ENCODE measurements at places on chromosomes 16 and 17.

- DNase-seq = peak; percentile 69
These were observed 13.0 kb downstream of the SARM1 start for GRCh38 chr17:28384281-28385036.

DNA sequence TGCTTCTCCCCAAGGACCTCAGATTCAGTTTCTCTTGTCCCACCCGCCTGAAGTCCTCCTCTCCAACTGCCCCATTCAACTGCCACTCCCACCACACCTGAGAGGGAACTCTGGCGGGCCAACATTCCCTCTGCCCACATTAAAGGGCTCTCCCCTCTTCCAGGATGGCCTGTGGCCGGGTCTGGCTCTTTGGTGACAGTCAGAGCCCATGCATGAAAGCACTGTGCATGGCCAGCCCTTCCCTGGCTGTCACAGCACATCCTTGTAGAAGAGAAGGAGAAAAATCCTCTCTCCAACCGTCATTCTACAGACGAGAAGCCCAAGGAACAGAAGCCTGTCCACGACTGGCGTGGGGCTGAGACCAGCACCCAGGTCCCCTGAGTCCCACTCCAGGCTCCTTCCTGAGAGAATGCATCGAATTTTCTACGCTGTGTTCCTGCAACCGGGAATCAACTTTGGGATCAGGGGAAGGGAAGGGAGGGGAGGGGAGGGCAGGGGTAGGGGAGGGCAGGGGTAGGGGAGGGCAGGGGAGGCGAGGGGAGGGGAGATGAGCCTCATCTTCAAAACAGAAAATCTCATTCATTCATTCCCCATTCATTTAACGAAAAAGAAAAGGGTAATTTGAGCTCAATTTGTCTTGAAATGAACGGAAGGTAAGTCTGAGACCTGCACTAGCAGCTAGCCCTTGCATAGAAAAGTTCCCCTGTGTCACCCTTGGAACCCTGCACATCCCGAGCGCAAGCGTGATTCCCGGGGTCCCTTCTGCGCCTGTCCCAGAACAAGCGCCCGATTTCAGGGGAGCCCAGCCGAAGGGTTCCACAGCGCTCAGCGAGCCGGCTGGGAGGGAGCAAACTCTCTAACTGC lies at the start of gene ABCC12:
Gene ABCC12 (minus strand): TSS at position 68 of the 864 bp plus-strand sequence. CDS start 9,569 bp downstream, outside the sequence.
- no peak for DNase-seq

- no peak for DNase-seq
These were observed 355.0 kb downstream of the KIF2B start for GRCh38 chr17:54177606-54178308.

DNA sequence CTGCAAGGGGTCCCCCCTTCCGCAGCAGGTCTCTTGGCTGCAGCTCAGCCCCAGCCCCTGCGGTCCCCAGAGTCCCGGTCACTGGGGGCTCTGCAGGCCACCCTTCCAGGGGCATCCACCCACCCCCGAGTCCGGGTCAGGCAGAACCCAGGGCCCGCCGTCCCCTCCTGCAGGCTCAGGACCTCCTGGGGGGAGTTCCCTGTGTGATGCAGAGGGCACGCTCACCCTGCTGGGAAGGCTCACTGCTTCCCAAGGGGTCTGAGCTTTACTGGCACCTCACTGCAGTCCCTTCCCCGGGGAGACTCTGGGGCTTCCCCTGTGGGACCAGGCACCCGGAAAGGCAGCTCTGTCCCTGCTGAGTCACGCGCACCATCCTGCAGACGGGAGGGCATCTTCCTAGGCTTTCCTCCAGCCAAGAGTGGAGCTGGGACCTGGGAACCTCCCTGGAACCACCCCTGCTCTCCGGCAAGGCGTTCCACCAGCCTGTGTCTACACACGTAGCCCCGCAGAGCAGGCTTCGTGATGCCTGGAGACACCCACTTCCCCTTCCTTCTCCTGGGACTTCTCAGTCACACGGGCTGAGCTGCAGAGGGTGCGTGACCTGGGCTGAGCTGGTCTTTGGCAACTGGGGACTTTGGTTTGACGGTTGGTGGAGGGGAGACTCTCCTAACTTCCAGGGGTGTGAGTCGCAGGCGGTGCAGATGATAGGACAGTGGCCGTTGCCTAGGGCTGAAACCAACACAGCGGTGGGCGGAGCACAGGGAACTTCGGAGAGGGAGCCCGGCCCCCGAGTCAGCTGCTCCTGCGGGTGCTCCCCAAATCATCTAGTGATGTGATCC lies 23.4 kb downstream of the SLC25A10 start:
- no peak for DNase-seq

GRCh38 chr17:4261452-4261851 lies 2.3 kb downstream of the ANKFY1 start:
- DNase-seq = no peak

- DNase-seq = no peak
These were observed 97.6 kb upstream of the CBX4 start for GRCh38 chr17:79936641-79937381.

- DNase-seq = no peak
These were observed 406.5 kb downstream of the SHISA9 start for GRCh38 chr16:13307851-13308250.

- no peak for DNase-seq
These were observed 255.1 kb downstream of the SNX29 start for GRCh38 chr16:12231666-12232065.

DNA sequence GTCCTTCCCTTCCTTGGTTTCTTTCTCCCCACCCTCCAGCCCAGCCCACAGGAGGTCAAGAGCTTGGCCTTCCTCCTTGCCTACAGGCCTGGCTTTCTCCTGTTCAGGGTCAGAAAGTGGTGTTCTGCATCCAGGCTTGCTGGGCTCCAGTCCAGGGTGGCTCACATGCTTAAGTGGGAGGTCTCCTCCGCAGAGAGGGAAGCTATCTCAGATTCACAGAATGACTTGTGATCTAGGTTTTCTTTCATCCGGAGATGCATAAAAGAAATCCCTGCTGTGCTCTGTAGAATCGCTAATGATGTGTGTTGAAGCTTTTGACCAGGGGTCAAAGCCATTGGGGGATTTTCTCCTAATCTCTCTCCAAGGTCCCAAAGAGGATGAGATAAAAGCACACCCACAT lies 382.3 kb upstream of the EEF2KMT start:
- no peak for DNase-seq

GRCh38 chr16:87233928-87234327 lies 83.3 kb downstream of the C16orf95 start:
- no peak for DNase-seq

- no peak for DNase-seq
These were observed 21.7 kb upstream of the SP6 start for GRCh38 chr17:47872651-47873161.

DNA sequence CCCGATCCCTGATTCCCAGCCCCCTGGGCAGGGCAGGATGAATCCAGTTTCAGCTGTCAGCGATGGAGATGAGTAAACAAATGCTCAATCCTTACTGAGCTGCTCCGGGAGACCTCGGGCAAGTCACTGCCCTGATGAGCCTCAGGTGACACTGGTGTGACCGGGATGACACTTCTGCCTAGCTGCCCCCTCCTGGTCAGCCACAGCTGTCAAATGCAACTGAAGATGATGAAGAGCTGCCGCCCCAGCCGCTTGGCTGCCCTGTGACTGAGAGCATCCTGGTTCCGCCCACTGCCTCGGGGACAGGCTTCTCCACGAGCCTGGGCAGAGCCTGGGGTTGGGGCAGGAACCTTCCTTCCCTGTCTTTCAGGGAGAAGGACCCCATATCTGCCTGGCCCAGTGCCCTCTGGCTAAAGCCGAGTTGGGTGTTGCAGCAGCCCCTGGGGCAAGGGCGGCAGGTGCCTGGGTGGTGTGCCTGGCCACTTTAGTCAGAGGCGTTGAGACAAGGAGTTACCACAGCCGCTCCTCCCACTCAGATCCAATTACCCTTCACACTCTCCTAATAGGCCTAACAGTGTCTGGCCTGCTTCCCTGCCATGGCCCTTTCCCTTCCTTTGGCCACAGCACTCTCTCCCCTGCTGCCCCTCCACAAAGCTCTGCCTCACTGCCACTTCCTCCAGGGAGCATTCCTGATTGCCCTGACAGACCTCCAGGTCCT lies 5.5 kb downstream of the CCL17 start:
- DNase-seq = no peak

DNA sequence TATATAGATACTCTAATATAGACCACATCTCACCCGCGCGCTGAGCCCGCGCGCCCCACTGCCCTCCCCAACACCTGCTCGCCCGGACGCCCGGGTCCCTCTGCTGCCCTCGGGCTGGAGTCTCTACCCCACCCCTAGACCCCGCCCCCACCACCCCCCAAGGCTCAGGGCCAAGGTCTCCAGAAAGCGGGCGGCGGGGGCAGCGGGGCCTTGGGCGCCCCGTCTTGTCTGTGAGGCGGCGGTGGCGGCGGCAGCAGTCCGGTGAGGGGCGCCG lies 2.6 kb downstream of the HES7 start:
- DNase-seq = no peak

GRCh38 chr16:10601444-10602408 lies 21.3 kb upstream of the EMP2 start:
- no peak for DNase-seq

- no peak for DNase-seq
These were observed 101.3 kb upstream of the C17orf78 start for GRCh38 chr17:37274461-37274860.

GRCh38 chr16:22968931-22969330 lies 155.0 kb downstream of the HS3ST2 start:
- DNase-seq = no peak

GRCh38 chr17:76173474-76173873 lies 32.4 kb upstream of the FOXJ1 start:
- no peak for DNase-seq

GRCh38 chr17:48770954-48771353 lies 42.4 kb upstream of the HOXB13 start:
- DNase-seq = no peak

DNA sequence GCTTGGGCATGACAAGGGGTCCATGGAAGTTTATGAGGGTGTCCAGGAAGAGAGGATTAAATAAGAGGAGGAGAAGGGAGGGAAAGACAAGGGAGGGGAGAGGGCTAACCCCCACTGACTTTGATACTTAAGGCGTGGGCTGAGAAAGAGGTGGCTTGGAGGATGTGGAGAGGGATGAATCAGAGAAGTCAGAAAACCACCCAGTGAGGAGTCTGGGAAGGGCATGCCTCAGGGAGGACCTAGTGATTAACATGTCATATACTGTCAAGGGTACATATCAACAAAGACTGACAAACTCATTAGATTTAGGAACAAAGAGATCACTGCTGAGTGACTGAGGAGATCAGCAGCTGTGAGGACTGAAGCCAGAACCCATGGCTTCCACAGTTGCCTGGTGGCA lies 145.4 kb downstream of the IRX5 start:
- DNase-seq = no peak

- peak; percentile 61 for DNase-seq
These were observed 81.1 kb downstream of the ANKRD11 start for GRCh38 chr16:89409161-89409711.

DNA sequence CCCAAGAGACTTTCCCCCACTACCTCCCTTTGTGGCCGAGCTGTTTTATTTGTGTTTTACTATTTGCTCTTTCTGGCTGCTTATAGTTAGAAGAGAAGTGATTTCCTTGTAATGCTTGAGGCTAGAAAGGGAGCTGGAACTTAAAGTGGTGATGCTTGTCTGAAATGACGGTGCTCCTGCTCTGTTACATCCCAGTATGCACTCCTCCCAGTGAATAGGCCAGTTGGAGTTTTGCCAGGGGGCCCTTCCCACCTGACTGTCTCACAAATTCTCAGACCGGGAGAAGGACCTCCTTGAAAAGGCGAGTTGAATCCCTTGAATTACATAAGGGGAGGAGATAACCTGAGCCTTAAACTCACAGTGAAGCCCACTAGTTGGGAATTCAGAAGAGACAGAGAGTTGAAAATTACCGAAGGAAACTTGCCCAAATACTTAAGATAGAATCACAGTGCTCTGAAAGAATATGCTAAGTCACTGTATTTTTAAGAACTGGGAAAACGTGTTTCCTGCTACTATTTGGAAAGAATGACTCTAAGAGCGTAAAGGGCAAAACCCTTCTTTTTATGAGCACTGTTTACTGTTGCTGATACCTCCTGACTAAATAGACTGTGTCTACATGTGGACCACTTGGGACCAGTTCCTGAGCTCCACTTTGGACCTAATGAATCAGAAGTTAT lies 84.7 kb upstream of the CLEC3A start:
- no peak for DNase-seq

DNA sequence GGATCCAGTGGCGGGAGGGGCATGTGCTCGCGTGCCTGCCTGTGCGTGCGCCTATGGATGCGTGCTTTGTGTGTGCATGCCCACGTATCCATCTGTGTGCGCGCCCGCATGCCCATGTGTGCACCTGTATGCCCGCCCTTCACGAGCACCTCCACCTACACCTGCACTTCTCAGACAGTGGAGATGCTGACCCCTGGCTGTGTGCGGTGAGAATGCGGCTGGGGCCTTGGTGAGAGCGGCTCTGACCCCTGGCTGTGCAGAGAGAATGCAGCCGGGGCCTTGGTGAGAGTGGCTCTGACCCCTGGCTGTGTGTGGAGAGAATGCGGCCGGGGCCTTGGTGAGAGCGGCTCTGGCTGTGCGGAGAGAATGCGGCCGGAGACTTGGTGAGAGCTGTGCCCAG lies 33.9 kb downstream of the AXIN1 start:
- DNase-seq = peak; percentile 21

DNA sequence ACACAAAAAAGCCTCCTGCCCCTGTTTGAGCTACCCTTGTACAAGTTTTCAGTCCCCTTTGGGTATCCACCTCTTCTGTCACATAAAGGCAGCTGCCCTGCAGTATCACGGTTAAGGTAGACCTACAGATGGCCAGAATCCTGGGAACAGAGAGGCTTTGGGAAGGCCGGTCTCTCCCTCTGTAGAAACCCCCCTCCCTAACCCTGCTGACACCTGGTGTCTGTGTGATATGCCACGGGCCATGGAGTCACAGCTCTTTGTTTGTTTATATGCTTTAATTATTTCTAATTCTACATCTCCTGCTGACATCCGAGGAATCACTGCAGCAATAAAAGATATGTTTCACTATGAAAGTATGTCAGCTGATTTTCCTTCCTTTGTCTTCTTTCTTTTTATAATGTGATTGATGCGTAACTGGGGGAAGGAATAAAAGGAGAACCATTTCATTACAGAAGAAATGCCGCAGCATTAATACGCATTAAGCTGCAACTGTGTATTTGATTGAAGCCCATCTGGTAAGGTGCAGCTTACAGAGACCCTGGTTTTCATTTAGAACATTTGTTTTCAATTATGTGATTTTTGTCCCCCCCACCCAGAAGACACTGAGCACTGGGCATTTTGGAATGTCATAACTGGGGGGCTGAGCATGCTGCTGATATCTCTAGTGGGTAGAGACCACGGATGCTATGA lies 142.1 kb downstream of the SLC39A11 start:
- DNase-seq = no peak

GRCh38 chr16:84036982-84037425 lies 5.6 kb downstream of the SLC38A8 start:
- no peak for DNase-seq

- DNase-seq = no peak
These were observed 9.6 kb downstream of the CRISPLD2 start for GRCh38 chr16:84829168-84829965.

DNA sequence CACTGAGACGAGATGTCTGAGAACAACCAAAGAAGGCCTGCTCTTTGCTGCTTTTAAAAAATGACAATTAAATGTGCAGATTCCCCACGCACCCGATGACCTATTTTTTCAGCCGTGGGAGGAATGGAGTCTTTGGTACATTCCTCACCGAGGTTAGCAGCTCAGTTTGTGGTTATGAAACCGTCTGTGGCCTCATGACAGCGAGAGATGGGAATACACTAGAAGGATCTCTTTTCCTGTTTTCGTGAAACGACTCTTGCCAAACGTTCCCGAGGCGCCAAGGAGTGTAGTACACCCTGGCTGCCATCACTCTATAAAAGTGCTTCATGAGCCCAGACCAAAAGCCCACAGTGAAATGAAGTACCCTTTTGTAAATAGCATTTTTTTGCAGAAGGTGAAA lies 87.8 kb downstream of the CRISPLD2 start:
- DNase-seq = no peak

- DNase-seq = no peak
These were observed 17.4 kb downstream of the DUSP14 start for GRCh38 chr17:37507111-37507510.

Data from activated T-cell treated with anti-CD3 and anti-CD28 coated beads, Interleukin-2, amount 50 U/mL, for 72 hours (primary cell).